ENCODE measurements at places on chromosomes 12 and 14.
A peak's percentile ranks its signal among the peaks of the same experiment; 100 is the strongest.

- no peak for DNase-seq
Measured at GRCh38 chr12:122381021-122381420, 41.4 kb downstream of the CLIP1 start.

- peak; percentile 82 for DNase-seq
Measured at GRCh38 chr14:24367514-24368211, at the start of gene NFATC4. TSS of gene NFATC4 (plus strand) at chr14:24368184. CDS start at chr14:24368341, 157 bp downstream.

GRCh38 chr14:77976591-77976990 lies 176.7 kb downstream of the ADCK1 start:
- DNase-seq, result no peak

DNA sequence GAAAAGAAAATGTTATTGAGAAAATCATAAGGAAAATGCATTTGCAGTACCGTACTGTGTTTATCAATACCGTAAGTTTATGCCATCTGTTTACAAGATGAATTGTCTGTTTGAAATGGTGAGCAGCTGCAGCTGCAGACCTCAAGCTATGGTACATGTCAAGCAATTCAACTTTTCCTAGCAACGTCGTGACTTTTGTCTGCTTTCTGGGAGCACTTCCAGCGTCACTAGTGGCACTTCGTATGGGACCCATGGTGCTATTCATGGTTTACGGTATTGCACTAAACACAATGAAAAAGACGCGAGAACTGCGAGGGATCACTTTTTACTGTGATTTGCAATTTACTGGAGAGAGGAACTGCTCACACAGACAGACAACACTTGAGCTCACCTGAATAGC lies 160.8 kb downstream of the UNC79 start:
- DNase-seq, result no peak

GRCh38 chr12:50241178-50241577 lies 42.1 kb downstream of the LIMA1 start:
- DNase-seq, result no peak

DNA sequence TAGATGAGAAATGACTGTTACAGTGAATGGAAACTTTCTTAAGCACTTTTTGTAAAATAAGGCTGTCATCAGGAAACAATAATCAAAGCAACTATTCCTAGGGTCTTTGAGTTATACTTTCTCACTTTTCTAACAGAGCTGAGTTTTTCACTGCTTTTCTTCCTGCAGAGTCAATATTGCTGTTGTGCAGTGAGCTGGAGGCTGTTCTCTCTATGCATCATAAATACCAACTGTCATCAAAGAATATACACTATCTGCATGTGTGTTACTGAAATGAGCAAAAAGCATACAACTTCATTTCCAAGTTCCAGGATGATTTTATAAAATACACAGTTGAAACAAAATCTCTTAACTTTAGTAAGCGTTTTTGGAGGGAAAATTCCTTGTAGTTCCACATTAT lies 110.4 kb upstream of the CPSF6 start:
- no peak for DNase-seq

GRCh38 chr12:26744697-26745440 lies 88.1 kb downstream of the ITPR2 start:
- no peak for DNase-seq

- no peak for DNase-seq
Measured at GRCh38 chr12:54195737-54196347, 7.1 kb upstream of the SMUG1 start.

- peak; percentile 69 for DNase-seq
Measured at GRCh38 chr12:52081263-52081733, 1.8 kb downstream of the SMIM41 start.

DNA sequence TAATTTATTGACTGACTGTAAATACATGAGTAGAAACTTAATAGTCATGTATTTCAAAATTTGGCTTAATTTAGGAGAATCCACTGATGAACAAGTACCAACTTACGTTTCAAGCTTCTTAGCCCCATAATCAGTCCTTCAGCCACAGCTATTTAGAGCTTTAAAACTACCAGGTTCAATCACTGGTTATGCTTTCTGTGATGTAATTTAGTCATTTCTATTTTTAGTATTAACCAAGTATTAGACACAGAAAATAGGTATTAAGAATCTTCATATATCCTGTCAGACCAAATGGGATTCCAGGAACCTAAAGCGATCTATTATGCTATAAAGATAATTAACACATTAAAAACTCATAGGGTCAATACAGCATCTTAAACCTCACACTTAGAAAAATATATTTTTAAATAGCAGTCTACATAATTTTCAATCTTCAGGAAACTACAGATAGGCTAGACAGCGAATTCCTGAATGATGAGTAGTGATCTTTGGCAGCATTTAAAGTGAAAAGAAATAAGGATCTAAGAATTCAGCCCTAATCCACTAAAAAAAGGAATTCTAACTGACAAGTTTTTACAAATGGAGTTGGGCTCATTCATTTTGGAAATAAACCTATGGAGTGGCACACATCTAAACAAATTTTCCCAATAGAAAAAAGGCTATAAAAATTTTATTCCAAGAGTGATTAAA lies 51.5 kb downstream of the ZC3H14 start:
- no peak for DNase-seq

- no peak for DNase-seq
Measured at GRCh38 chr12:63163541-63163940, 12.5 kb upstream of the AVPR1A start.

GRCh38 chr12:48882315-48882687 lies 16.6 kb upstream of the RND1 start:
- DNase-seq, result no peak

- no peak for DNase-seq
Measured at GRCh38 chr14:94921882-94922585, 152.1 kb upstream of the GSC start.

- no peak for DNase-seq
Measured at GRCh38 chr12:11758087-11758486, 108.6 kb downstream of the ETV6 start.

- DNase-seq, result no peak
Measured at GRCh38 chr12:41310367-41310766, 122.2 kb downstream of the PDZRN4 start.

- no peak for DNase-seq
Measured at GRCh38 chr12:194276-194675, 19.7 kb downstream of the SLC6A12 start.

DNA sequence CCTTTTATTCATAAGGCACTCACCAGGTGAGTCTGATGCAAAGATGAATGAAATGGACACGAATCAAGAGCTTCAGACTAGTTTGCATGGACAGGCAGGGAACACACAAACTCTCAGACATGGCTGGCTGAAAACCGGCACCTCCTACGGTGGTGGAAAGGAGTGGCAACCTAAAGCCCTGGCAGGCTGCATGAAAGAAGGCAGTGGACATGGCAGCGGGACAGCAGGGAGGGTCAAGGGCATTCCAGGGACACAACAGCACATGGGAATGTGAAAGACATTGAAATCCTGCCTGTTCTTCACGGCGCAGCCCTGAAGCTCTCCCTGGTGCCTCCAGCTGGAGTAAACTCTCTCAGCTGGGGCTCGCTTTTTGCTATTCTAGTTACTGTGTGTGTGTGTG lies 16.6 kb upstream of the LRTM2 start:
- DNase-seq, result no peak

GRCh38 chr14:104678346-104678745 lies 11.1 kb upstream of the INF2 start:
- DNase-seq, result no peak

- no peak for DNase-seq
Measured at GRCh38 chr12:33587784-33588712, 148.4 kb upstream of the SYT10 start.

GRCh38 chr14:23355871-23356435 lies 3.3 kb upstream of the SLC22A17 start:
- DNase-seq, result no peak

DNA sequence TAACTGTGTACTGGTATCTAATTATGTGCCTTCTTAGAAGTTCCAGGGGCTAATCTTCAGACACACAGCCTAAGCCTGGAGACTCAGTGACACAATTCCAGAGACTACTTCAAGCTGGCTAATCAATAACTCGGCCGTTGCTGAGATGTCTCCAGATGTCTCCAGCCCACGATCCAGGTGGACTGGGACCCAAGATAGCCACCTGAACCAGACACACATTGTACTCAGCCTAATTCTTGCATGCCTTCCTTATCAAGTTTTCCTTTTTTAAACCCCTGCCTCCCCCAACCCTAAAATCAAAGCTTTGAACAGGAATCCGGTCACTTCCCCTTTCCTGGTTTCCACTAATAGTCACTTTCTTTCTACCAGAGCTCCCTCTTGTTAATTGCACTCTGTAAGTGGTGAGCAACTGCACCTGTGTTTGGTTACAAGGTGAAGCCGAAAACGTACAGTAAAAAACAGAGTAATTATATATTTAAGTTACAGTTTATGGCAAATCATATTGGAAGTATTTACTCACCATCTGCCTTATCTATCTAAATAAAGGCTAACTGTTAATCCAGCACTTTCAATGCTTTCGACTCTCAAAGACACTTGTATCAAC lies 39.8 kb upstream of the PTGDR start:
- no peak for DNase-seq

DNA sequence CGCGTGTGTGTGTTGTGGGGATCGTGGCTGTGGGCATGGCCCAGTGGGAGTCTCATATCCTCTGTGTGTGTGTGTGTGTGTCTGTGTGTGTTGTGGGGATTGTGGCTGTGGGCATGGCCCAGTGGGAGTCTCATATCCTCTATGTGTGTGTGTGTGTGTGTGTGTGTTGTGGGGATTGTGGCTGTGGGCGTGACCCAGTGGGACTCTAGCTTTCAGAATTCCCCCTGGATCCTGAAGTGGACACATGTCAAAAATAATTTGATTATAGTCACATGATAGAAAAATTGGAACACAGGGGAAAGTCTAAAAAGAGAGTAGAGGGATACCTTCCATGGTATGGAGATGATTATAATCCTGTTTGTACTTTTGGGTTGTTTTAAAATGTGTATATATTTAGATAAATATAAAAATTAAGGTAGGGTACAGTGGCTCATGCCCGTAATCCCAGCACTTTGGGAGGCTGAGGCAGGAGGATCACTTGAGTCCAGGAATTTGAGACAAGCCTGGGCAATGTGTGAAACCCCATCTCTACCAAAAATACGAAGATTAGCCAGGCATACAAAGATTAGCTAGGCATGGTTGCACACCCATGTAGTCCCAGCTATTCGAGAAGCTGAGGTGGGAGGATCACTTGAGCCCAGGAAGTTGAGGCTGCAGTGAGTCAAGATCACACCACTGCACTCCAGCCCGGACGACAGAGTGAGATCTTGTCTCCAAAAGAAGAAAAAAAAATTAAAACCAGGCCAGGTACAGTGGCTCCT lies 11.0 kb downstream of the PAPLN start:
- no peak for DNase-seq

- no peak for DNase-seq
Measured at GRCh38 chr12:117774941-117775775, 193.6 kb downstream of the KSR2 start.

GRCh38 chr12:12441429-12441807 lies 84.5 kb downstream of the BORCS5 start:
- DNase-seq, result no peak

- DNase-seq, result no peak
Measured at GRCh38 chr12:57199191-57199590, 17.4 kb upstream of the NXPH4 start.

DNA sequence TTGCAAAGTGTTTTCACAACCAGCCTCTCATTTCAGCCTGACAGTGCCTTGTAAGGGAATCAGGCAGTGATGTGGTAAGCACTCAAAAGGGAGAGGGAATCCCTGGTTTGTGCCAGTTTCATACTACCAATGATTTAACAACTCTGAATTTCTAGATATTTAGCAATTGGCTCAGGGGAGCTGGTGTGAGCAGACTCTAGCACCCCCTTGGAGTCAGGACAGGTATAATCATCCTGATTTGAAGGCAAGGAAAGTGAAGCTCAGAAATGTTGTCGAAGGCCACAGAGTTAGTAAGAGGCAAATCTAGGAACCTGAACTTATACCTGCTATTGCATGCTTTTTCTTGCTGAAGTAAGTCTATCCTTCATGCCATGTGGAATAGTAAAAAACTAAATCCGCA lies 63.1 kb upstream of the DACT1 start:
- no peak for DNase-seq

GRCh38 chr12:26157001-26157400 lies 32.2 kb upstream of the BHLHE41 start:
- DNase-seq, result no peak

DNA sequence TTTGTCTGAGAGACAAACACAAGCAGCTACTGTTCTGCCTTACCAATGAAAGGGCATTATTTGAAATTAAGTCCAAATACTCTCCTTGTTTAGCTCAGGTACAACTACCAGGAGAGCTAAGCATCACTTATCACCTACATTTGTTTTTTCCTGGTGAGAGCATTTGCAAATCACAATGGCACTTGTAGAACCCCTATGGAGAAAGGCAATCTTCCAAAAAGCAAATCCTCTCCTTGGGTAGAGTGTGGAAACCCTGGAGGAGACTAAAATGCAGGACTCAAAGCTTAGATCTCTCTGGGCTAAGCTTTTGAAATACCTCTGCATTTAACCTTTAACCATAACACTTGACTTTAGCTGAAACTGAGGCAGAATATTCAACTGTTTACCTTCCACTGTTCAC lies 20.8 kb downstream of the GTSF1 start:
- no peak for DNase-seq

GRCh38 chr14:100092832-100093231 lies 27.6 kb downstream of the EVL start:
- DNase-seq, result no peak

- DNase-seq, result no peak
Measured at GRCh38 chr12:15848606-15849005, 33.6 kb upstream of the STRAP start.

DNA sequence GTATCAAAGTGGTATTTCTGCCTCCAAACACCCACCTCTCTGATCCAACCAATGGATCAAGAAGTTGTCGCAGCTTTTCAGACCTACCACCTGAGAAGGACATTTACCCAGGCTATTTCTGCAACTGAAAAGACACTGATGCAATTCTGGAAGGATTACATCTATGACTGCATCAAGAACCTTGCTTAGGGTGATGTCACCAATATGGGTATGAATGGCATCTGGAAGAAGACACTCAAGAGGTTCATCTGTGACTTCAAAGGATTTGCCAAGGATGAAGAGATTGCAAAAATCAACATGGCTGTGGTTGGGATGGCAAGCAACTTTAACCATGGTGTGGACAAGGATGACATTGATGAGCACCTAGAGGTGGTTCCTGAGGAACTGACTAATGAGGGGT lies 154.2 kb downstream of the PCNX1 start:
- DNase-seq, result no peak

GRCh38 chr12:45558353-45558752 lies 171.2 kb upstream of the ARID2 start:
- DNase-seq, result no peak

GRCh38 chr12:116339062-116339461 lies 61.6 kb upstream of the MED13L start:
- no peak for DNase-seq
